Activated CD8-positive, alpha-beta T cell treated with anti-CD3 and anti-CD28 coated beads, Interleukin-2, amount 10 ng/mL, durations not matched to agents 7 days and 5 days (primary cell): ENCODE measurements at places on chromosomes 1 and 21.
A peak's percentile ranks its signal among the peaks of the same experiment; 100 is the strongest.

GRCh38 chr1:95431235-95431634 lies 197.2 kb downstream of the RWDD3 start:
- no peak for DNase-seq

- DNase-seq = peak; percentile 68
Measured at GRCh38 chr1:150165622-150166612, 16.2 kb downstream of the PLEKHO1 start.

DNA sequence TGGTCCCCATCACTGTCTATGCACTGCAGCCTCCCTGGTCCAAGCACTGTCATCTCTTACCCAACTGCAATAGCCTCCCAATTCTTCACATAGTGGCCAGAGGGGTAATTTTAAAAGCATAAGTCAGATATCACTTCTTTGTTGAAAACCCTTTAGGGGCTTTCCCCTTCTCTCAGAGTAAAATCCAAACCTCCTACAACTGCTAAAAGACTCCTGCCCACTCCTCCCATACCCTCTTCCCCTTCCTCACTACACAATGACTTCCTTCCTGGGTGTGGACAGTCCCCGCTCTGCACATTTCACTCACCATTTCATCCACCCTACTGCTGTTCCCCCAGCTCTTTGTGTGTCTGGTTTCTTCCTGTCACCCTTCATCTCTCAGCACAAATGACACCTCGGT lies 8.3 kb downstream of the MCOLN2 start:
- no peak for DNase-seq

GRCh38 chr1:226966683-226967082 lies 26.6 kb downstream of the COQ8A start:
- no peak for DNase-seq

DNA sequence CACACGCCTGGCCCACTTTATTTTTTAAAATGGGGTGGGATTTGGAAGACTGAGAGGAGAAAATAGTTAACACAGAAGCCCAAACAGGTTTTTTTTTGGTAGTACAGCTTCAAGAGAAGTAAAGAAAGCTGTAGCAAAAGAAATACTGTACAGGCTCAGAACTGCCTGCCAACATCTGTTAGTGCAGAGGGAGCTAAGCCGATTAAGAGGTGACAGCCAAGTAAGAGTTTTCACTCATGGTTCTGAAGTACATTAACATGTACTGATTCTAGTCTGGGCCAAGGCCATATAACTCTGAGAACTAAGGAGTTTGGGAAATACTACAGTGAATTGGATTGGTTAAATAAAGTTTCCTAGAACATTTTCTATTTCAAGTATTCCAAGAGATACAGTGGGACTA lies 51.6 kb downstream of the EIF2B3 start:
- no peak for DNase-seq

DNA sequence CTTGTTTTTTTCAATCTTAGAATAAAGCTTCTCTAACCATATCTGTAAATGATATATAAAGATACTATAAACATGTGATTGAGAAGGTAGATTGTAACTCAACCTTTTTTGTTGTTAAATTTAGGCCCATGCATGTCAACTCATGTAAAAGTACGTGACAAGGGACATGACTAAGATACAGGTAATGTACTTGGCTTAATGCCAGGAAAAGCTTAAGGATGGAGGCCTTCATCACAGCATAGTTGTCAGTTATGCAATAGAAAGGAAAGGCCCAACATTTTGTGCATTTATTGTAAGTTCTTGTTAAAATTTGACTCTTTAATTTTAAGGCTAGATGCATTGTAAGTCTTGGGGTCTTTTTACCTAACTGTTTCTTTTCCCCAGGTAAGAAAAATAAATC lies 305.1 kb downstream of the LTN1 start:
- DNase-seq = no peak

GRCh38 chr1:215793180-215793579 lies 226.1 kb downstream of the KCTD3 start:
- DNase-seq = no peak

DNA sequence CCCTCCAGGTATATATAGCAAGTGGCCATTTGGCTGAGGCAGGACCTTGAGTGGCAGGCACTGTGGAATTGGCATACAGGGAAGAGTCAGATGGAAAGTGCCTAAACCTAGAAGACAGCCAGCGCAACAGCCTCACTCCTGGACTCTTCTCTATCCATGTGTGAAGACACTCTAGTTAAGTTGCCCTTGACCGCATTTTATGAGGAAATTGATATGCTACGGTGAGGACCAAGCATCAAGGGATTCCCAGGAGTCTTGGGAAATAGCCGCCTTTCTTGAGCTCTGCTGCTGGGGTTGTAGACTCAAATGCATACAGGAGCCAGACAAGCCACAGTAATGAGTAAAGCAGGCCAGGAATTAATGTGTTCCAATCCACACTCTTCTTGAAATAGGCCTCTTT lies 145.9 kb upstream of the KAZN start:
- DNase-seq = no peak

DNA sequence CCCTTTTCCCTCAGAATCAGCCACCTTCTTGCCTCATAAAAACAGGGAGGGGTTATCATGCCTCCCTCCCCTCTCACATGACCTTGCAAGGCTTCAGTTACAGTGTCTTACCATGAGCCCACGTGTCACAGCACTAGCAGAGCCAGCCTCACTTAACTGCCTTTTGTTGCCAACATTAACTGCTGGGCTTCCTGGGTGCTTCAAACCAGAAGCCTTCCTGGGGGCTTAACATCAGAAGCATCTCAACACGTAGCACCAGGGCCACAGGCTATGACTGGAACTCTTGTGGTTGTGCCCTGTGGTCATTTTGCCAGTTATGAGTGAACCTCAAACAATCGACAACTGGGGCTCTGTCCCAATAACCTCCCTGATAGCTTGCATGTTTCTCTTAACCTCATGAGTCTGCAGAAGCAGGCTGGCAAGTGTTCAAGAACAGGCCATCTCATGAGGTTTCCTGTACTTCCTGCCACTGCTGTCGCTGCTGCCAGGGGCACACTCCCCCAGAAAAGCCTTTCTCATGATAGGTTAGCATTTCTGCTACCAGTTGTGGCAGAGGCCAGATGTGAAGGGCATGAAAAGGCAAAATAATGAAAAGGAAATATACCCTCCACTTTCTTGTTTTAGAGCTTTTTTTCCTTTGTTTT lies 132.2 kb downstream of the GLUL start:
- DNase-seq = peak; percentile 85

DNA sequence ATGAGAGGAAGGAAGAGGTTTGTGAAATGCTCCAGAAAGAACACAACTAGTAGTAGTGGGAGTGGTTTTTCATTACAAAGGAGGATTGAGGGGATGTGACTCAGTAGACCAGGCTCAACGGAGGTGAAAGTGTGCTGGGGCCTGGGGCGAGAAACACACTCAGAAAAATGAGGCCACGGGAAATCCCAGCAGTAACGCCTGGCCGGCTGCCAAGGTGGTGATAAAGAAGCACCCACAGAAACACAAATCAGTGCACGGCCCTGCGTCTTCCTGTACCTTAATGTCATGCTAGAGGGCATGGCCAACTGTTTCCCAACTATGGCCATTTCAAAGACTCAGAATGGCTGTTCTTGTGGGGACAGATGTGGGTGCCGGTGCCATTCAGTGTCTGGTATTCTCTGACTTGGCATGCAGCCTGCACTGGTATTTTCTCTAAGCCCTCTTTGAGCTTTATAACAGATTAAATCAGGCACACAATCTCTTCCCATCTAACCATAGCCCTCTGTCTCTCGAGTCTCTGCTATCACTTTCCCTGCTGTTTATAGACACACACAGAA lies 38.2 kb downstream of the URB2 start:
- peak; percentile 57 for DNase-seq

- DNase-seq = no peak
Measured at GRCh38 chr1:33577663-33578062, 105.2 kb downstream of the ZSCAN20 start.
